ENCODE measurements at places on chromosomes 1 and 21.

DNA sequence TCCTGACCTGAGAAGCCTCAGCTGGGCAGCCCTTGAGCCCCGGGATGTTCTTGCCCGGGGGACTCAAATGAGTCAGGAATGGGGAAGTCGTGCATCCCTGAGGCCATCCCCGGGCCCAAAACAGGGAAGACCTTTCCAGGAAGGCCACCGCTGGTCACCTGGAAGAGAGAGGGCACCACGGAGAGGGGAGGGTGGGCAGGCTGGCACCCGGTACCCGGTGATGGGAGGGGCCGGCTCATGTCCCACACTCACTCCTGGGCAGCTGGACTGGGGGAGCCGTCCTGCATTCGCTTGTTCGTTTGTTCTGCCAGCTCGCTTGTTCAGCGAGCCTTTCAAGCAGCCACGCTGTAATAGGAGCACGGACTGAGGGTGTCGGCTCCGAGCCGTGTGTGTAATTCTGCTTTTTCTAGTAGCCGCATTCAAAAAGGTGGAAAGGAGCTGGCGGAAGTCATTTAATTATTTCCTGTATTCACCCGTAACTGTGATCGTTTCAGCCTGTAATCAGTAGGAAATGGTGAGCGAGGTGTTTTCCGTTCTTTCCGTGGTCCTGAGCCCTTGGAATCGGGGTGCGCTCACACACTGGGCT, 48.4 kb upstream of the CCDC27 start:
- DNase-seq, result no peak

- no peak for DNase-seq
These were observed 903.9 kb upstream of the ADGRL2 start for GRCh38 chr1:80896781-80897356.

- DNase-seq, result no peak
These were observed 48.4 kb upstream of the CD34 start for GRCh38 chr1:207959141-207959825.

DNA sequence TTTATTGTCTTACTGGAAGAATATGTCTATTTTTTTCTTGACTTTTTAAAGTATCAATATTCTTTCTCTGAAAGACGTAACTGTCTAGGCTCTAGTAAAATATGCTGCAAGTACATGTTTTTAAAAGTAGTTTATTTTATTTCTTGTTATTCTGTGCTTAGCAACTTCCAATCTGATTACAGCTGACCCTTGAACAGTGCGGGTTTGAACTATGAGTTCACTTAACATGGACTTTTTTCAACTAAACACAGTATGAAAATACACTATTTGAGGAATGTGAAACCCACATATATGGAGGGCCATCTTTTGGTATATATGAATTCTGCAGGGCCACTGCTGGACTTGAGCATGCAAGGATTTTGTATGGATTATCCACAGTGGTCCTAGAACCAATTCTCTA, 26.8 kb downstream of the GBP6 start:
- no peak for DNase-seq

- DNase-seq, result peak; percentile 12
These were observed 36.7 kb upstream of the FAM163A start for GRCh38 chr1:179706339-179706941.

GRCh38 chr1:111754984-111755330, 744 bp upstream of the DDX20 start:
- peak; percentile 15 for DNase-seq

DNA sequence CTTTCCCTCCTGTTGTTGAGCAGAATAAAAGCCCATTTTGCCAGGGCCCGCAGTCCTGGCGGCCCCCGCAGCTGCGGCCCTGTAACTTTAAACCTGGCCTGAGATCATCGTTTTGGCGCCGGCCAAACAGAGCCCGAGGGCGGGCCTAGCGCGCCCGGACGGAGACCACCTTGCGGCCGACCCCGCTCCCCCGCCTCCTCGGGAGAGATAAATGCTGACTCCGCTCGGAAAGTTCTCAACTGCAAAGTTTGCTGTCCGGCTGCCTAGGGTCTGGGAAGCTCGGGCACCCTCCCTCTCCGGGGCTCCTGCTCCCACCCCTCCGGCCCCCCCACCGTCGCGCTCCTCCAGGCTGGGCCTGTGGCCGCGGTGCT, at the start of gene PDPN:
Gene PDPN (plus strand): TSS at position 238 of the 371 bp plus-strand sequence. CDS start 202 bp downstream, outside the sequence.
- DNase-seq, result no peak

GRCh38 chr1:89557956-89558355, 33.3 kb downstream of the LRRC8B start:
- no peak for DNase-seq

DNA sequence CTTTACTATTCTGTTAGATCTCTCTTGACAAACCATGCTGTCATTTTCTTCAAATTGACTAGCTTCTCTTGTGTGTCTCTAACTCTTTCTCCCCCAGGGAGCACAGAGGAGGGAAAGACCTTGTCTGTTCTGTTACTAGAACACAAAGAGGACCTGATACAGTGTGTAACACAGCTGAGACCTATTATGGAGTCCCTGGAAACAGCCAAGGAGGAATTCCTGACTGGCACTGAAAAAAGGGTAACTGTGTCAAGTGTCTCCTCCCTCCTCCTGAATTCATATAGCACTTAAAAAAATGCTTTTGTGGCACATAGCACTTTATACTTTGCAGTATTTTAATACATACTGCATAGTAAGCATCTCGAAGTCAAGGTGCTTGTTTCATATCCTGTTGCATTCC, 50.6 kb downstream of the ZBTB40 start:
- DNase-seq, result no peak

GRCh38 chr1:34346128-34346527, 169.4 kb downstream of the C1orf94 start:
- no peak for DNase-seq

GRCh38 chr1:51266181-51266580, 30.1 kb downstream of the RNF11 start:
- DNase-seq, result no peak

DNA sequence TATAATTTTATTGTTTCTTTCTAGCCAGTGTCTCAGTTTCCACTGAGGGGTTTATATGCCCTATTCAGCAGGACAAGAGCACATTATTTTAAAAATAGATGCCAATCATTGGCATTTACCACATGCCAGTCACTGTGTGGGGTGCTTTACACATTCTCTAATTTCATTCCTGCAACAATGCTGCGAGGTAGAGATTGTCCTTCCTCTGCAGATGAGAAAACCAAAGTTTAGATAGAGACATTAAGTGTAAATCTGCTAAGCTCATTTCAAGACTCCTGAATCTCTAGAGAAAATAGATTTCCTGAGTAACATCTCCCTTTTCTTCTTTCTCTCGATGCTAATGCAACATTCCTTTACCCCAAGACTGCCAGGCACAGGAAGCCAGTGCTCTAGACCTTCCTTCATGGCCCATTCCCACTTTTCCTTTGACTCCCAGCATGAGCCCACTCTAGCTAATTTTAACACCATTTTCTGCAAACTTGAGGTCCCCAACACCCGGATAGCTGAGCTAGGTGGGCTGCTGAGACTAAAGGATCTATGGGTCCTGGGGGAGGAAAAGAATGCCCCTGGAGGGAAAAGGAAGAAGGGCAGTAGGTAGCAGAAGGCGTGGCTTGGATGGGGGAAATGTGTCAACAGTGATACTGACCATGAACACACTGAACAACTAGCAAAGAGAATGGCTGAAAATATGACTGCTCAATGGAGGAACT, 50.0 kb downstream of the SH3GLB1 start:
- no peak for DNase-seq

DNA sequence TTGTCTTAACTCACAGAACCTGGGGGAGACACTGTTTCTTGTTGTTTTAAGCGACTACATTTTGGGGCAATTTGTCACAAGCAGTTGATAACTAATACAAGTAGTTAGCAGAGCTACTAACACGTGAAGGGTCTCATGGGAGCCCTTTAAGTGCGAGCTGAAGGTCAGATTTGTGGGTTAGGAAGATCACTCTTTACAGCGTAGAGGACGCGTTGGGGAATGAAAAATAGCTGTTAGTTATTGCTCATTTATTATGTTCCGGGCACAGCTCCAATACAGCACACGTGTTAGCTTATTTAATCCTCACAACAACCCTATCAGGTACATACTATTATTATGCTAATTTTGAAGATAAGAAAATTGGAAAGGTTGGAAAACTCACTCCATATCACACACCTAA, 95.9 kb downstream of the ACTL8 start:
- DNase-seq, result no peak

GRCh38 chr1:52917581-52917980, 4.0 kb downstream of the ECHDC2 start:
- no peak for DNase-seq

- peak; percentile 65 for DNase-seq
These were observed at the start of gene PTPRU for GRCh38 chr1:29235955-29236711. Gene PTPRU (plus strand): TSS chr1:29236522. CDS start chr1:29236645, 123 bp downstream.

GRCh38 chr1:33438364-33439160, 7.7 kb upstream of the PHC2 start:
- no peak for DNase-seq

- DNase-seq, result no peak
These were observed 124.5 kb upstream of the GALNT2 start for GRCh38 chr1:229942501-229942900.

DNA sequence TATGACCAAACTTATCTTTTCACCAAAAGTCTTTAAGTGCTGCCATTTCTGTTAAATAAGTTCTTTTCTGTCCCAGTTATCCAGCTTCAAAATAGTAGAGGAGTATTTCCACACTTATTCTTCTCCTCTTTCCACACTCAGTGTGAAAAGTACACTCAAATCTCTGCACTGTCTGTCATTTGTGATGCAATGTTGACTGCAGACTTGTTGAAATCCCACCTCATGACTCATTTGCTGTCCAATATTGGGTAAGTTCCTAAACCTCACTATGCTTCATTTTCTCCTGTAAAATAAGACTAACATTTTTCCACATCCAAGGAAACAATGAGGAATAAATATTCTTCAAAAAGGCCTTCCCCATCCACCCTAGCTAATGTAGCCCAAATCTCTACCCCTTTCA, 17.5 kb downstream of the LRRIQ3 start:
- no peak for DNase-seq

GRCh38 chr1:194341587-194341986, 1155.2 kb upstream of the B3GALT2 start:
- no peak for DNase-seq

DNA sequence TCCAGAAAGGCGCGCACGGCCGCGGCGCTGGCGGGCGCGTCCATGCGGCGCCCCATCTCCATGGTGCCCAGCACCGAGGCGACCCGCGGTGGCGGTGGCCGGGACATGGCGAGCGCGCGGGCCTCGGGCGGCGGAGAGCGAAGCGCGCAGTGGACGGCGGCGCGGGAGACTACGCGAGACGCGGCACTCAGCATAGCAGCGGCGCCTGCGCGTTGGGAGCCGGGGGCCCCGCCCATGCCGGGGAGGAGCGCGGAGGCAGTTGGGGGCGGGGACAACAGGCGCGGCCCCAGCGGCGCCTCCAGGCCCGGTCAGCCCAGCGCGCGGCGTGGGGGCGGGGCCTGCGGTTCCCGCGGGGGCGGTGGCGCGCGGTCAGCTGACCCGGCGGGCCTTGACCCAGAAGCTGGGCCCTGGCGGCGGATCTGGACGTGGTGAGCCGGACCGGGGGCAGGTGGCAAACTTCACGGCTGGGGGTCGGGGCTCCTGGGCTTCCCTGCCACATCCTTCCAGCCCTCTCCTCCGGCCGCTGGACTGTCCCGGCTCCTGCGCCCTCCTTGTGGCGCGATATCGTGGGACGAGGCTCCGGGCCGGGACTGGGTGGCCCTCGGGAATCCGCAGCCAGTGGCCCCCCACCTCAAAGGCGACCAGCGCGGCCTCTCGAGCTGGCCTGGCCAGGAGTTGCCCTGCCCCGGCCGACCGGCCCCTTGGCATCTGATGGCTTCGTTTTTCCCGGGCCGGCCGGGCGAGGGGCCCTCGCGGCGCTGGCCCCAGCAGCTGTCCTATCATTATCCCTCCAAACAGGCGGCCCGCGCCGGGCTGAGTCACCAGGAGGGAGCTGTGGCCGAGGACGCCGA, at the start of the genes AKR7A2 and SLC66A1:
Gene AKR7A2 (minus strand): TSS at position 214 of the 851 bp plus-strand sequence. CDS start 20 bp downstream, at position 194.
Gene SLC66A1 (plus strand): TSS at position 396 of the 851 bp plus-strand sequence. CDS start 5,352 bp downstream, outside the sequence.
- peak; percentile 92 for DNase-seq

DNA sequence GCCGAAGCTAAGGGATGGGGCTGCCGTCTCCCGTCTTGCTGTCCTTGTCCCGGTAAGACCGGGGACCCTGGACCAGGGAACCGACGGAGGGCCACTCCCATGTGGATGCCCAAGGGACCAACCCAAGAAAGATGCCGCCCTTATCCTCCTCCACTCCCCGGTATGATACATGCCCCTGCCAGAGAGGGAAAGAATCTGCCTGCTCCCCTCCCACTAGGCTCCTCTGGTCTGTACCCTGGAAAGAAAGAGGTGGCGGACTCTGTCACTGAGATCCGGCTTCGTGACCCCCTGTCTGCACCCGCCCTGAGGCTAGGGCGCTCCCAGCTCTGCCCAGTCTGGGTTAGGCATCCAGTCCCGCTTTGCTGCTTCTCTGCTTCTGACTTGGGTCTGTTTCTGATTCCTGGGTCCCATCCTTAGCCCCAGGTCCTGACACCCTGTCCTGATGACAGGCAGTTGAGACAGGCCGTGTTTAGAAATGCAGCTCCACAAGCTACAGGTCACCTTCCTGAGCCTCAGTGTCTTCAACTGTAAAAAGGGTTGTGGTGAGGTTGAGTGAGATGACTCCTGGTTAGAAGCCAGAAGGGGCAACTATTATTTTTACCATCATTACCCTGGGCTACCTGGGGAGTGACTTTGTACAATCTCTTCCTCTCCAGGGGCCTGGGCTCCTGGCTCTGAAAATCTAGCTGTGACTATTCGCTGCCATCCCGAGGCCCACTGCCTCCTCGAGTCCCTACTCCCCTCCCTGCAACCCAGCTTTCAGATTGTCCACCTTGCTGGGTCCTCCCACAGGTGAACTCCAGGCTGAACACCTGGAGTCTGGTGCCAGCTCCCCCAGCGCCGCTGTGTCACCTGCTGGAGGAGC, 3.7 kb downstream of the MATN1 start:
- no peak for DNase-seq

- DNase-seq, result peak; percentile 73
These were observed 810 bp downstream of the SLC19A1 start for GRCh38 chr21:45541221-45542039.

DNA sequence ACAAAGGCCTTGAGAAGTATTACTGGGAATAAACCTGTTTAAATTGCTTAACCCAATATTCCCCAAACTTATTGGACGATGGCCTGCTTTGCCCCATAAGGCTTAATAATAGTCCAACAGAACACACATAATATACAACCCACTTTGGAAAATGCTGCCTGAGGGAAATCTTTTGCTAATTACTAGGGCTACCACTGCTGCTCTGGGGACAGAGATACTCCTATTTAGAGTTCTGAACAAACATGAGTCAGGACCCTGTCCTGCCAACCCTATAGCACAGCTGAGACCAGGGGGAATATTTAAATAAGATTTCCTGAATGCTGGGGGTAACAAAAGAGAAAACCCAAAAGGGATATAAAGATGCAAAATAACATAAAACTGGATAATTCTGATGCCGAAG, 139.1 kb downstream of the BRINP2 start:
- DNase-seq, result no peak

DNA sequence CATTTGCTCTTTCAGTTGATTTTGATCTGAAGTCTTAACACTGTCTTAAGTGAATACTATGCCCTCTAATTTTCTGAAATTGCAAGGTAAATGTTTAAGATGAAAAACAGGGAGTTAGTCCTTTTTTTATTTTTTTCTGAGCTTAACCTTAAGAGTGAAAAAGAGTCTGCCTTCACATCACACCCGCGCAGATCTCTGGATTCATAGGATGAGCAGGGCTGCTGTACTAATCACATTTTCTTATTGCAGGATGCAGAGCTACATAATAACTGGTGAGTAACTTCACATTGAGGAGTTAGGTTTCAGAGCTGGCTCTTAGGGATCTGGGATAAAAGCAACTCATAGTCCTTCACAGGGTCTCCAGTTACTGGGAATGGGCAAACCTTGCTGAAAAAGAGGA, 188.7 kb upstream of the ATP1B1 start:
- DNase-seq, result no peak

Data from stimulated activated CD8-positive, alpha-beta memory T cell treated with anti-CD3 and anti-CD28 coated beads, Interleukin-7, amount 100 ng/mL, for 48 hours (primary cell).